ENCODE measurements at places on chromosomes 11 and 22.

DNA sequence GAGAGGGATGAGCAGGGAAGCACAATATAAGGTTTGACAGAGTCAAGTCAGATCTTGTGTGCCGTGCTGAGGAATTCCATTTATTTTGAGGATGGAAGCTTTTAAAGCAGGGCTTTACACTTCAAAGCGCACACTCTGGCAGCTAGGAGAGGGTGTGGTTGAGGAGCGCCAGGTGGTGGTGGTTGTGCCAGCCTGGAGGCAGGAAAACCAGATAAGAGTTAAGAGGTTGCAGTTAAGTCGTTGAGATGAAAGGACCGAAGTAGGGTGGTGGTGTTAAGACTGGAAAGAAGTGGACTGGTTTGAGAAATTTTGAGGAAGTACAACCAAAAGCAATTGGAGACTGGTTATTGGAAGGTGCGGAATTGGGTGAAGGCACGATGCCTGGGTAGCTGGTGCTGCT is 231.6 kb upstream of the TBCEL start:
- DNase-seq = no peak

GRCh38 chr22:49946612-49947295 is 13.8 kb upstream of the PIM3 start:
- DNase-seq = no peak

- DNase-seq = peak; percentile 44
Observed at GRCh38 chr22:46072110-46072881, 78.0 kb upstream of the PPARA start.

DNA sequence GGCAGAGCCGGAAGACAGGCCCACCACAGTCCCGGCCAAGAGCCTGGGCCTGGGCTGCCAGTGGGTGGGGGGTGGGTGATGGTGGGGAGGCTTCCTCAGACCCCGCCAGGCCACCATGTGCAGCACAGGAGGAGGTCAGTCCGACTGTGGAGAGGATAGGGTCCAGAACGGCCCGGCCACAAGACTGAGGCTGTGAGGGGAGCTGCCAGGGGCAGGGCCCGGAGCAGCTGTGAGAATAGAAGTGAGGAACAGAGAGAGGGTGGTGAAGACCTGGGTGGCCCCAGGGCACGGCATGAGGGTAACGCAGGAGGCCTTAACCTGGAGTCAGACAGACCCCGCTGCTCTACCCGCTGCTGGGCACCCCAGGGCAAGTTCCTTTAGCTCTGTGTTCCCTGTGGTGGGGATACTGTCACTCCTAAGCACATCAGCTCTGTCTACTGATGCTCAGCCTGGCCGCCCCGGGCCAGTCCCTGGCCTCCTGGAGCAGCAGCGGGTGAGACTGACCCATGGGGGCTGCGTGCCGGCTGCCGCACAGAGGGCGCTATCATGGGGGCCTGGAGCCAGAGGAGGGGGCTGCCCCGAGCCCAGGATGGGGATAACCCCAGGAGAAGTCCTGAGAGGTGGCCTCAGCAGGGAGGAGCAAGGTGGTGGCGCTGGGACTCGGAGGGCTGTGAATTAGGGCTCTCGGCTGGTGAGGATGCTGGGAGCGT is 1.7 kb downstream of the FERMT3 start:
- DNase-seq = no peak

DNA sequence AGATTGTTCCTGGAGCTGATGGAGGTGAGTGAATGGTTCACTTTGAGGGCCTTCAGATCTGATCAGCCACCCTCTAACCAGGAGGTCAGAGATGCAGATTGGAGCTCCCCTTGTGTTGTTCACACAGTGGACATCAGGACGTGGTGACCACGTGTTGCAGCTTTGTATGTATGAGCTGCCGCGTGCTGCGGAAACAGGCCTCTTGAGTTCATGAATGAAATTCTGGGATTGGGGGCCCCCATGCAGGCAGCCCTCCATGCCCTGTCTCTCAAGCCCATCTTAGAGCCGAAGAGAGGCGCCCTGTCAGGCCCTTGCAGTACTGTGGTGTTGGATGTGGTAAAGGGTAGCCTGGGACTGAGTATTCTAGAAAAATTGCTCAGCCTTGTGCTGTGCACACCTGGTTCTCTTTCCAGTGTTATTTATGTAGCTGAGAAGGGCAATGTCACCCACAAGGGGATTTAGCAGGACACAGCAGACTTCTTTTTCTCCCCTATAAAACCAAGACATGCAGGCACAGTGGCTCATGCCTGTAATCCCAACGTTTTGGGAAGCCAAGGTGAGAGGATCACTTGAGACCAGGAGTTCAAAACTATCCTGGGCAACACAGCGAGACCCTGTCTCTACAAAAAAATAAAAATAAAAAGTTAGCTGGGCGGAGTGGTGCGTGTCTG is 64.9 kb downstream of the MED15 start:
- no peak for DNase-seq

All from amniotic epithelial cell (primary cell).